ENCODE measurements at places on chromosomes 6 and 20.
A peak's percentile ranks its signal among the peaks of the same experiment; 100 is the strongest.

GRCh38 chr6:3697609-3698008 is 53.9 kb downstream of the PXDC1 start:
- no peak for DNase-seq

DNA sequence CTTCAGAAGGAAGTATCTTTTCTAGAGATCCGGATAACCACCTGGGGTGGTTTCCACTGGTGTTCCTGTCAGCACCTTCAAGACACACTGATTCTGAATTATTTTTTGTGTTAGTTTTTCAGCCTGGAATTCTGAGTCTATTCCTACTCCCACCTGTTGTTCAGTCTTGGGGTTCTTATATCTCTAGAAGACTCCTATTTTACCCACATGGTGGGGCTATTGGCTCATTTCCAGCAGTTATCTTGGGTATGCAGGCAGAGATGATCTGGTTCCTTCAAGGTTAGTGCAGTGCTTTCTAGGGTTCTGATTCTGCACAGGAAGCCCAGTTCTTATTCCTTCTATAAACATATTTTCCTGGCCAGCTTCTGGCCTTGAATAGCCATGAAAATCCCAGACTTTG is 175.6 kb upstream of the PDE7B start:
- DNase-seq: peak; percentile 31

DNA sequence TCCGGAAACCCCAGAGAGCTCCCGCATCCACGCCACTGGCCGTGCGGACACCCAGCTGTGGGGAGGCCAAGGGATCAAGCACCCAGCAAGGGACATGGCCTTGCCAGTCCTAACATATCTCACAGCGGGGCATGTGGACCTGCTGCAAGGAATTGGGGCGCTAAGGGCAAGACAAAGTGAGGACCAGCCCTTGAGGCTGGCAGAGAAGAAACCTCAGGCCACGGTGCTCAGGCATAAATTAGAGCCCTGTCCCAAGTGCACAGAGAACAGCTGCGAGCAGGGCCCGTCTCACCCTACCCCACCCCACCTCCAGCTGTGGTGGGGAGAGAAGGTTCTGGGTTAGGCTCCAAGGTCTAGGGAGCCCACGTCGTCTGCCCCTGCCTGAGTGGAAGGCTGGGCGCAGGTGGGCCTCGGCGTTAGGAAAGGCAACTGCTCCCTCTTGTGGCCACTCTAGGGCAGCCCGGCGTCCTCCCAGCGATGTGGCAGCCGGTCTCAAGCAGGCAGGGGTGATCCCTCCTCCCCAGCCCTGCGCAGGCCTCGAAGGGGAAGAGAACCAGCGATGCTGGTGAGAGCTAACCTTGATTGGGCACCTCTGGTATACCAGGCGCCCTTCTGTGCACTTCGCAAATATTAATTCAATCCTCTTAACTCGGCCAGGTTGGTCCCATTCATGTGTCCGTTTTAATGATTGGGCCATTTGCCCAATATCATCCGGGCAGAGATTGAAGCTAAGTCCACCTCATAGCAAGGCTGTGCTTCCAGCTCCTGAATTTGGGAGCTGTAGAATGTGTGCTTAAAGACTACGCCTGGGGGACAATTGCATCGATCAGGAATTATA is 235.8 kb downstream of the NFATC2 start:
- no peak for DNase-seq

DNA sequence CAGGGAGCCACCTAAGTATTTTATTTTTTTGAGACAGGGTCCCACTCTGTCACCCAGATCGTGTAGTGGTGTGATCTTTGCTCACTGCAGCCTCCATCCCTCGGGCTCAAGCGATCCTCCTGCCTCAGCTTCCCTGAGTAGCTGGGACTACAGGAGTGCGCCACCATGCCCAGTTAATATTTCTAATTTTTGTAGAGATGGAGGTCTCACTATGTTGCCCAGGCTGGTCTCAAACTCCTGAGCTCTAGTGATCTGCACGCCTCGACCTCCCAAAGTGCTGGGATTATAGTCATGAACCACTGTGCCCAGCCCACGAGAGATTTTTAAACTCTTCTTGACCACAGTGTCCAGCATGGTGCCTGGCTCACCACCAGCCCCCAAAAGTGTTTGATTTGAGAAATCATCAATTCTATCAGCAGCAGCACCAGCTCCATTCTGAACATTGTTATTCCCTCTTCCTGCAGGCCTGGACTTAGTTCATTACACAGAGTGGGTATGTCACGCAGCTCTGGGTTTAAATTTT is 2.3 kb upstream of the TGM2 start:
- DNase-seq: no peak

GRCh38 chr6:136523196-136523595 is 27.0 kb downstream of the MAP7 start:
- DNase-seq: no peak

GRCh38 chr6:15184441-15184861 is 61.4 kb upstream of the JARID2 start:
- DNase-seq: no peak

- DNase-seq: no peak
Observed at GRCh38 chr6:142233945-142234682, 67.7 kb upstream of the ADGRG6 start.

- DNase-seq: peak; percentile 93
Observed at GRCh38 chr6:36666826-36667591, 11.5 kb upstream of the CDKN1A start.

- DNase-seq: no peak
Observed at GRCh38 chr6:30613251-30614043, 3.6 kb downstream of the PPP1R10 start.
